ENCODE measurements at places on chromosomes 12 and 14. TPM values are rescaled to one million over a fixed set of nuclear protein-coding genes. Genes with fewer than 3 reads are reported as not detected.

DNA sequence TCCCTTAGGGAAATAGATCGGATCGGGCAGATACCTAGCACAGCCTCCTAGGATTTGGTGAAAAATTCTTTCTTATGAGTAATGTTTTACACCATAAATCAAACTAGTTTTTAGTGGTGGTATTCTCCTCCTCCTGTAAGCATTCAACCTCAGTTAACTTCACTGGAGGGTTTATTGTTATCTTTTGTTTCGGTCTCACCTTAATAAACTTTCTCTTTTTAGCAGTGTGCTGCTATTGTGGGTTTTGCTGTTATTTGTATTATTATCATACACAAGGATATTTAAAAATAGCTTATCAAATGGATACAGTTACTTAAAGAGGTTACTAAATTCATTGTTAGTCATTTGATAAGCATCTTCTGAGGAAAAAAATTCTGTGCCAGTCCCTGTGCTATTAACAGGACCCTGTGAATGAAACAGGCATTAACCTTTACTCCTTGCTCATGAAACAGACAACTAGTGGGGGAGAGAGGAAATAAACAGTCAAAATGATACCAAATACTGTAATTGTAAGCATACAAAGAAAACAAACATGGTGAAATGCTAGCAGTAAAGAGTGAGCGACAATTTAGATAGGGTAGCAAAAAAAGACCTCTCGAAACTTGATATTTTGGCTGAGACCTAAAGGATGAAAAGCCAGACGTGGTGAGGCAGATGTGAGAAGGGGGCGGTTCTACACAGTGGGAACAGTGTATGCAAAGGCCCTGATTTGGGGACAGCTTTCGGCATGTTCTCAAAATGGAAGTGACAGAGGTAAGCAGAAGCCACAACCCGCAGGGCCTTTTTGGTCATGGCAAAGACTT lies 178.7 kb upstream of the SOX5 start:
- no peak for DNase-seq
- H3K27ac ChIP-seq = peak overlapping the region; percentile 4
- no peaks in the 10 kb centered on the region for H3K36me3 ChIP-seq
- H3K4me3 ChIP-seq = no peak overlapping the region
- peaks cover 28% of the 10 kb centered on the region for H3K4me1 ChIP-seq

- H3K36me3 ChIP-seq = no peaks in the 10 kb centered on the region
- no peak overlapping the region for H3K27ac ChIP-seq
- H3K4me3 ChIP-seq = no peak overlapping the region
- DNase-seq = no peak
These were observed 18.8 kb downstream of the KNTC1 start for GRCh38 chr12:122545855-122546254.

- H3K4me3 ChIP-seq = no peak overlapping the region
- H3K4me1 ChIP-seq = no peaks in the 10 kb centered on the region
- H3K36me3 ChIP-seq = no peaks in the 10 kb centered on the region
- peaks cover 1% of the 10 kb centered on the region for H3K27me3 ChIP-seq
- no peak overlapping the region for H3K27ac ChIP-seq
These were observed 2.5 kb downstream of the LACRT start for GRCh38 chr12:54631988-54632728.

GRCh38 chr12:75900226-75900625 lies 131.3 kb downstream of the PHLDA1 start:
- H3K4me1 ChIP-seq = peaks cover 6% of the 10 kb centered on the region
- H3K4me3 ChIP-seq = no peak overlapping the region
- no peaks in the 10 kb centered on the region for H3K27me3 ChIP-seq
- DNase-seq = no peak

The OR6C65 gene
- total RNA-seq = not detected

The DPY19L2 gene
- not detected for total RNA-seq

All from Caco-2 (cell line).